Urinary bladder (tissue), 4 donors: ENCODE measurements at places on chromosomes 5 and 9.

- no peak for DNase-seq
These were observed 132.7 kb downstream of the GNAQ start for GRCh38 chr9:77898864-77899263.

DNA sequence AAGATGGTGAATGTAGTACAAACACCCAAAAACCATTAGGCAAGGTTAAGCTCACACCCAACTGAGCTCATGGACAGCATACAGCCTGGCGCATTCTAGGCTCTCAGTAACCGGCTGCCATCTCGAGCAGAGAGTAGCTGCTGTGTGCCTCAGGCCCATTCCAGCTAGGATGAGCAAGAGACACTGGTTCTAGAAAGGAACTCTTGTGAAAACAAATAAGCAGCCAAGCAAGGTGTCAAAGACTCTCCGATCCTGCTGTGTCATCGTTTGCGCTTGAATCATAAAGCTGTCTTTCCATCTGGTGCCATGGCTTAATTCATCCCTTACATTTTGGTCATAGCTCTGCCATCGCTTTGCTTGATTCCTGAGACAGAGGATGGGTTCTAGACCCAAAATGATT lies 135.4 kb upstream of the MSX2 start:
- no peak for DNase-seq

DNA sequence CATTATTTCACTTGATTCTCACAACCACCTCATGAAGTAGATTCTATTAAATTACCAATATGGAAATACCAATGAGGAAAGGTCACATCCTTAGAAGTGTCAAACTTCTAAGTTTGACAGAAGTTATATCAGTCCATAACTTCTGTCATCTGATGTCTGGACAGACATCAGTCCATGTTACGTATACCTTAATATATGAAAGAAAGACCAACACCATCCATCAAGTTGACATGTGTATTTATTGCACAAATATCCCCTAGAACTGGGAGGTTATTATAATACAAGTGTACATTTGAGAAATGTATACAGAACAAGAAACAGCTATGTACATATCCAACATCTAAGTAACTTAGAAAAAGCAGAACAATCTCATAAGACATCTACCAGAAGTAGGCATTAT lies 6.5 kb upstream of the RAPGEF6 start:
- no peak for DNase-seq

GRCh38 chr9:126860757-126861466 lies 473 bp downstream of the ZBTB34 start:
- DNase-seq, result no peak
